Stimulated activated CD4-positive, alpha-beta T cell treated with anti-CD3 and anti-CD28 coated beads, Interleukin-2, amount 100 ng/mL, for 48 hours (primary cell): ENCODE measurements at places on chromosomes 16 and 17.

DNA sequence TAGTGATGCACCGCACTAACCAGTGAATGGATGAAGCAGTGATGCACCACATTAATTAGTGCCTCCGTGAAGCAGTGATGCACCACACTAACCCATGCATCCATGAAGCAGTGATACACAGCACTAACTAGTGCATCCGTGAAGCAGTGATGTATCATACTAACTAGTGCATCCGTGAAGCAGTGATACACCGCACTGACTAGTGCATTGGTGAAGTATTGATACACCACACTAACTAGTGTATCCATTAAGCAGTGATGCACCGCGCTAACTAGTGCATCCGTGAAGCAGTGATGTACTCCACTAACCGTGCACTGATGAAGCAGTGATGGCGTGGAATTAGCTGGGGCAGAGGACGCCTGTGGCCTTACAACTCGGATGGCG, 80.6 kb upstream of the NKD1 start:
- no peak for DNase-seq

GRCh38 chr17:56592487-56593085, 913 bp upstream of the NOG start:
- peak; percentile 72 for DNase-seq

DNA sequence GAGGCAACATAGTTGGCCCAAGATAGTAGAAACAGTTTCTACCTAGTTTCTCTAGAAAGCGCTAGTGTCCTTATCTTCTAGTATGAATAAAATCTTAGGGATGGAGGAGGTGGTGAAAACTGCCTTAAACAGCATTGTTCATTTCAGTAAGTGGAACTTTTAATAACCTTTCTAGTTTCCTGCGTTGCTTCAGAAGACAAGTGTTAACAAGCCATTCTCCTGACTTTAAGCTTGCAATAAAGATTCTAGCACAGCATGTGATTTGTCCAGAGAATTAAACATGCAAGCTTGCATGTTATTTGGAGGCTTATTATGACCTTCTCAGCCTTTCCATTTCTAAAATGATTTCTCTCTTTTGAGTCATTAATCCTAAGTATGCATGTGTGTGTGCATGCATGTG, 72.3 kb downstream of the TANGO6 start:
- DNase-seq, result no peak

GRCh38 chr16:24114876-24115275, 141.3 kb upstream of the CACNG3 start:
- no peak for DNase-seq

GRCh38 chr17:32849879-32850278, 27.0 kb downstream of the MYO1D start:
- no peak for DNase-seq

DNA sequence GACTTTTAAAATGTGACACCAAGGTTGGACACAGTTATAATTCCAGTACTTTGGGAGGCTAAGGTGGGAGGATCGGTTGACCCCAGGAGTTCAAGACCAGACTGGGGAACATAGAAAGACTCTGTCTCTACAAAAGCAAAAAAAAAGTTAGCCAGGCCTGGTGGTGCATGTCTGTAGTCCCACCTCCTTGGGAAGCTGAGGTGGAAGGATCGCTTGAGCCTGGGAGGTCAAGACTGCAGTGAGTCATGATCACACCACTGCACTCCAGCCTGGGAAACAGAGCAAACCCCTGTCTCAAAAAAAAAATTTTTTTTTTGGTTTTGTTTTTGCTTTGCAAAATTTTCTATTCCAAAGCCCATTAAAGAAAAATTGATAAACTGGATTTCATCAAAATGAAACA, 281.4 kb downstream of the BCAS3 start:
- DNase-seq, result no peak

GRCh38 chr16:30755955-30756780, 5.7 kb downstream of the CFAP119 start:
- DNase-seq, result no peak

DNA sequence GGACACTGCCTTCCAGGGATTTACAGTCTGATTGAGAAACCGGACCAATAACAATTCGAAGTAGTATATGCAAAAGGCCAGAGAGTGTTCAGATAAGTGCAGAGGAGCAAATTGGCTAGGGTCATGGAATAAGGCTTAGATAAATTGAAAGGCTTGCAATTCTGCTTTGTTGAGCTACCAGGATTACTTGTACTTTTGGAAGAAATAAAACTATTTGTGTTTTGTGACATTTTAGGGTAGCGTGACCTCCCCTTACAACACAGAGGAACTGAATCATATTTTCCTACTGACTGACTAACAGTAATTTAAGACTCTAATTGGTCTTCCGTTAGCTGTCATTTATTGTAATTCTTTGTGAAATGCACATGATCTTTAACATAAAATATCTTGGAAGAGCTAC, 104.7 kb downstream of the PITPNC1 start:
- no peak for DNase-seq

DNA sequence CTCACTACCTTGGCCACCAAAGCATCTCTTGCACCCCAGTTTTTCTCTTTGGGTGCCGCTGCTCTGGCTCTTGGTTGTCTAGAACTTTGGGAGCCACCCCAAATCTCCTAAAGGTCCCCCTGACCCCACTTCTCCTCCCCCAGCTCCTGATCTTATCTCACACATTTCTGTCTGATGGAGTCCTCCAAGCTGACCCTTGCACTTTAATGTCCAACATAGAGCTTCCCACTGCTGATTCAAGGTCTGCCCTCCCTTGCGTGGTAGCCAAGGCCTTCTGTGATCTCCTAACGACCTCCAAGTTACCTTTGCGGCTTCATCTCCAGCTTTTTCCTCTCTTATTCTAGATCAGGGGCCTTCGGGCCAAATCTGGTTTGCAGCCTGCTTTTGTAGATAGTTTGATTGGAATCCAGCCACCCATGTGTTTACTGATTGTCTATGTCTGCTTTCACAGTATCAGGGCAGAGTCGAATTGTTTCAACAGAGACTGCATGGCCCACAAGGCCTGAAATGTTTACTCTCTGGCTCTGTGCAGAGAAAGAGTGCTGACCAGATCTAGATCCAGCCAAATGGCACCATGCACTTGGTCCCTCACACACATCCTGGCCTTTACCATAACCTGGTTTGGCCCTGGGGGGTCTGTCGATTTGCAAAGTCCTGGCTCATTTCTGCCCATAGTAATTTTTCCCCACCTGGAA, 168.6 kb downstream of the HAPSTR1 start:
- DNase-seq, result no peak

- no peak for DNase-seq
Measured at GRCh38 chr17:66337866-66338485, 35.6 kb downstream of the PRKCA start.

DNA sequence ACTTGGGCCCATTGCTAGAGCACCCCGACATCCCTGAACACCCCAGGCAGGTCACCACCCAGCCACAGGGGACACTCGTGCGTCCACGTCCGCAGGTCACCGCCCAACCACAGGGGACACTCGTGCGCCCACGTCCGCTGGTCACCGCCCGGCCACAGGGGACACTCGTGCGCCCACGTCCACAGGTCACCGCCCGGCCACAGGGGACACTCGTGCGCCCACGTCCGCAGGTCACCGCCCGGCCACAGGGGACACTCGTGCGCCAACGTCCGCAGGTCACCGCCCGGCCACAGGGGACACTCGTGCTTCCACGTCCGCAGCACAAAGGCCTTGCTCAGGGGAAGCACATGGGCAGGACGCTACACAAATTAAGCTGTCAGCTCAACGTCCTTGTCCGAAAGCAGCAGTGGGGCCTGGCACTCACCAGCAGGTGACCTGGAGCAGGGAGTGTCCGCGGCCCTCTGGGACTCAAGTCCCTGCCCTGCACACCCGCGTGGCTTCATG, 17.7 kb downstream of the GALNS start:
- DNase-seq, result no peak

DNA sequence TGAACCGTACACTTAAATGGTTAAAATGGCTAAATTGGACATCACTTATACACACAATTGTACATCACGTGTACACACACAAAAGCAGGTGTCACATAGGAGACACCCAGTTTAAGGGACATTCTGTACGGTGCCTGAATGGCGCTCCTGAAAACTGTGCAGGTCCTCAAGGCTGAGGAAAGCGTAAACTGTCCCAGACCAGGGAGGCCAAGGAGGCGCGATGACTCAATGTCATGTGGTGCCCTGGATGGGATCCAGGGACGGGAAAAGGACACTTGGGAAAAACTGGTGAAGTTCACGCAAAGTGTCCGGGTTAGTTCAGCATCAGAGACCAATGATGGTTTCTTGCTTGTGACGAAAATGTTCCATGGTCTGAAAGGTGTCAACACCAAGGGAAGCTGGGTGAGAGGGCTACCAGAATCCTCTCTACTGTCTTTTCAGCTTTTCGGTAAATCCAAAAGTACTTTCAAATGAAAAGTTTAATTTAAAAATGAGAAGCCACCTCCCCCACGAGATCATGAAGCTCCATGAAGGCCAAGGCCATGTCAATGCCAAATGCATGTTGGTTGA, 112.2 kb downstream of the CMIP start:
- no peak for DNase-seq

DNA sequence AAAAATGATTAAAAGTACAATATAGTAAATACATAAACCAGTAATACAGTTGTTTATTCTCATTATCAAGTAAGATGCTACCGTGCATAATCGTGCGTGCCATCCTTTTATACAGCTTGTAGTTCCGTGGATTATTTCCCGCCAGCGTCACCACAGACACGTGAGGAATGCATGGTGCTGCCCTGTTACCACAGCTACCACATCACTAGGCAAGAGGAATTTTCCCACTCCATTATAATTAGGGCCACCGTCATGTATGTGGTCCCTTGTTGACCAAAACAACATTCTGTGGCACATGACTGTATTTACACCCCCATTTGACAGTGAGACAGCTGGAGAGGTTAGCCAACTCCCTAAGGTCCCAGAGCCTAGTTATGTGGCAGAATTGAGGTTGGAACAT, 30.5 kb upstream of the LGALS9 start:
- no peak for DNase-seq

- DNase-seq, result no peak
Measured at GRCh38 chr16:56226187-56226586, 34.9 kb downstream of the GNAO1 start.

GRCh38 chr17:5585836-5586521, 1.7 kb upstream of the NLRP1 start:
- DNase-seq, result no peak

DNA sequence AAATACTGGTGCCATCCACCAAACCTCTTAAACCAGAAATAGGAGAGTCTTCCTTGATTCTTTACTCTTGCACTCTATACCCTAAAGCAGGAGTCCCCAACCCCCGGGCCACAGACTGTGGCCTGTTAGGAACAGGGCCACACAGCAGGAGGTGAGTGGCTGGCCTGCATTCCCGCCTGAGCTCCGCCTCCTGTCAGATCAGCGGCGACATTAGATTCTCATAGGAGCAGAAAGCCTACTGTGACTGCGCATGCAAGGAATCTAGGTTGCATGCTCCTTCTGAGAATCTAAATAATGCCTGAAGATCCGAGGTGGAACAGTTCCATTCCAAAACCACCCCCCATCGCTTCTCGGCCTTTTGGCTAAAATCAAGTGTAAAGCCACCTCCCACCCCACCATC, 30.3 kb upstream of the SRCIN1 start:
- DNase-seq, result no peak

GRCh38 chr16:87216148-87216840, 100.9 kb downstream of the C16orf95 start:
- no peak for DNase-seq

- no peak for DNase-seq
Measured at GRCh38 chr16:12308060-12308459, 331.5 kb downstream of the SNX29 start.

- DNase-seq, result no peak
Measured at GRCh38 chr17:39209317-39210092, 9.4 kb downstream of the RPL19 start.

DNA sequence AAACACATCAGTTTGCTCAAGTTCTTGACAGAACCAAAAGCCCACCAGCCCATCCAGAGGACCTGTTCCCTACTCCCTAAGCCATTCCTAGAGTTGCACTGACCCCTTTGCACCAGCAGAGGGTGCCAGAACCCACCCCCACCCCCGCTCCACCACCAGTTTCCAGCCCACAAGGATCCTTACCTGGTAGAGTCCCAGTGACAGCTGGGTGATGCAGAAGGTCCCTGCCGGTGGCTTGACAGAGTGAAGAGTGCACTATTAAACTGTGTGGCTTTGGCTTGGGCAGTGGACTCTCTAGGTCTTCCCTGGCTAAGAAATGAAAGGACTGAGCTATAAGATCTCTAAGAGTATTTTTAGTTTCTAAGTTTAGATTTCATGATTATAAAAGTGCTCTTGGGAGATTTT, 73.3 kb upstream of the MTMR4 start:
- peak; percentile 54 for DNase-seq

DNA sequence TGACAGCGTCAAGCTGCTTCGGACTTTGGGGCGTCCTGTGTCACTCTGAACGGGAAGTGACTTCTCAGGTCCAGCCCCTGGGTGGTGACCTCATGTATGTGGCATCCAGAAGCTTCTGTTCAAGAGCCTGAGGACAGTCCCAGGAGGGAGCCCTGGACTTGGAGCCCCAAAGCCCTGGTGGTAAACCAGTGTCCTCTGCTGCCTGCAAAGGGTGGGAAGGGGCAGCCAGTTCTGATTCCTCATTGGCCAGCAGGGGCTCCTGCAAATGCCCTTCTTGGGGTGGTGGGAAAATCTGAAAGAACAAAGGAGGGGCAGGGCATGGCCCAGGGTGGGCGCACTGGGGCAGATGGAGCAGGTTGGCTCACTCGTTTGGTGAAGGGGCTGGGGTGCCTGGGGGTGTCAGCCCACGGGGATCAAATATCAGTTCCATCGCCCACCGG, 1.6 kb downstream of the OSGIN1 start:
- DNase-seq, result no peak

DNA sequence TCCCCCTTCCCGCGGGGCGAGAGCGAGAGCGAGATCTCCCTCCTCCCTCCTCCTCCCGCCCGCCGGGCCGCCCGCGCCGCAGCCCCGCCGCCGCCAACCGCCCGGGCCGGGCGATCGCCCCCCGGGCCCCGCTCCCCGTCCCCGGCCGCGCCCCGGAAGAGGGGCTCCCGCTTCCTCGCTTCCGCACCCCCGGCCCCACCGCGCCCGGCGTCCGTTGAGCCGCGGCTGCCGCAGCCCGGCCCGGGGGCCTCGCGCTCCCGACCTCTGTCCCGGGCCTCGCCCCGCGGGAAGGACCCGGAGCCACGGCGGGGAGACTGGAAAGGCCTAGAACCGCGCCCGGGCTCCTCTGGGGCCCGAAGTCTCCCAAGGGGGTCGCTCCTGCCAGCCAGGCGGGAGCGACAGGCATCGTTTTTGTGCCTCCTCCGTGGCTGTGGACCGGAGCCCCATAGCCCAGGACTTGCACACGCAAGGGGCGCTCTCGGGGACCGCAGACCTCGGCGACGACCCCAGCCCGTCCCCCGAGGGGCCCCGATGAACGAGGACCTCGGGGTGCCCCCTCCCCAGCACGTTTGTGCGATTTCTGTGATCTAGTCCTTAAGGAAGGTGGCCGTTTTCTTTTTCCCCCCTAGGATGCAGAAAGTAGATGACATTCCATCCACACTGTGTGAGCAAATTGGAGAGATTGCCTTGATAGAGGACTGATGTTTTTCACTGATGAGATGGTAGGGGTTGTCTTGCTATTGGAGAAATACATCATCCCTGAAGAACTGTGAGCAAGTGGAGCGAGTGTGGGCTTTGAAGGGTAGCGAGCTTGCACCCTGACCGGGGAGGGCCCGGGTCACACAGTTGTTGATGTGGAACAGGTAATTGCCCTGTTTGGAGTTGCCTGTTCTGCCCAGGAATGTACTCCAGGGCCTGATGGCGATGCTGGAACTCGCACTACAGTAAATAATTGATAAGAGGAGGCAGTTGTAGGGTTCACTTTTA, 611 bp downstream of the BANP start:
- DNase-seq, result no peak
